ENCODE measurements at places on chromosomes 3 and 15.

GRCh38 chr3:99839613-99840012 is 22.0 kb downstream of the CMSS1 start:
- no peak for DNase-seq

DNA sequence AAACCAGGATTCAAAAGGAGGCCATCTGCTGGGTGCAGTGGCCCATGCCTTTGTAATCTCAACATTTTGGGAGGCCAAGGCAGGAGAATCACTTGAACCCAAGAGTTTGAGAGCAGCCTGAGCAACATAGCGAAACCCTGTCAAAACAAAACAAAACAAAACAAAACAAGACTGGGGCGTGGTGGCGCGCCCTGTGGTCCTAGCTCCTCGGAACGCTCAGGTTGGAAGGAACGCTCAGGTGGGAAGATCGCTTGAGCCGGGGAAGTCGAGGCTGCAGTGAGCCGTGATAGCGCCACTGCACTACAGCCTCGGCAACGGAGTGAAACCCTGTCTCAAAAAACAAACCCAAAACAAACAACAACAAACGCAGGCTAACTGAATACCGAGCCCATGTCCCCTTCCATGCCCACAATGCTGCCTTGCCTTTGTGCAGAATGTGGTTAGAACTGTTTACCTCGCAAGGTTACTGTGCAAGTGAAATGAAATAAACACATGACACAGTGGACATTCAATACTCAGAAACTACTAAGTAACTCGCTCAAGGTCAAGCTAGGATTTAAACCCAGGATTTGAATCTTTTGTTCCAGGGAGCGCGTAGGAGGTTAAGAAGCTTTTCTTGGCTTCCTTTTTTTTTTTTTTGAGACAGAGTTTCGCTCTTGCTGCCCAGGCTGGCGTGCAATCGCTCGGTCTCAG is 766 bp upstream of the EMC4 start:
- DNase-seq, result no peak

DNA sequence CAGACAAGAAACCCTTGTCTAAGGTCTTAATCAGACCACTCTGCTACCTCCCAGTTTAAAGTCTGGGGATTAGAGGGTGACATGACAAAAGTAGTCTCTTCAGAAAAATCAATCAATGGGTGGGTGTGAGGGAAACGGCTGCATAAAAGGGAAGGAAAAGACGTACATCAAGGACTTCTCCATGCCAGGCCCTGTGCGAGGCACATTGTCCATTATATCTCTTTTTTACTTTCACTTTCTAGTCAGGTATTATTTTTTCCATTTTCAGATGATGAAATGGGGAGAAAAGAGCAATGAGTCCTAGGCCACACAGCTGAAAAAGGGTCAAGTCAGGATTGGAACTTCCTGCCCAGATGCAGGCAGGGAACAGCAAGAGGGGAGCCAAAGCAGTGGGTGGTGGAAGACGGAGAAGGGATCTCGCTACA is 4.6 kb upstream of the CX3CR1 start:
- DNase-seq, result no peak

DNA sequence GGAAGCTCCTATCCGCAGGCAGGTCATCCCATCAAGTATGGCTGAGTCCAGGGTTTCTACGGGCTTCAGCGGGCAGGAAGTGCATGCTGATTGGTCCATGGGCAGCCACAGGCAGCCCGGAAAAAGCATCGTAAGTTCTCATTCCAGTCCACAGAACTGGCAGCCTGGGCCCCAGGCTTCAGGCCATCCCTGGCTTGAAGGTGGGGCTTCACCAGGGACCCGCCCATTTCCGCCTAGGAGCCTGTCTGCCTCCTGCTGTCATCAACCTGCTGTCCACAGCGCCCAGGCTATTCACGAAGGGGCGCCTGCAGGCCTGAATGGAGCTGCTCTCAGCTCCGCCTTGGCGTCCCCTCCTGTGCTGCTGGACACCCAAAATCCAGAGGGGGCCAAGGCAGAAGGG is 13.9 kb downstream of the PCYT1A start:
- DNase-seq, result no peak

GRCh38 chr3:194268654-194269512 is 82.2 kb downstream of the CPN2 start:
- no peak for DNase-seq

- DNase-seq, result no peak
Observed at GRCh38 chr15:38401701-38402100, 52.2 kb upstream of the FAM98B start.

- DNase-seq, result no peak
Observed at GRCh38 chr15:65769482-65769881, 22.6 kb downstream of the DENND4A start.

DNA sequence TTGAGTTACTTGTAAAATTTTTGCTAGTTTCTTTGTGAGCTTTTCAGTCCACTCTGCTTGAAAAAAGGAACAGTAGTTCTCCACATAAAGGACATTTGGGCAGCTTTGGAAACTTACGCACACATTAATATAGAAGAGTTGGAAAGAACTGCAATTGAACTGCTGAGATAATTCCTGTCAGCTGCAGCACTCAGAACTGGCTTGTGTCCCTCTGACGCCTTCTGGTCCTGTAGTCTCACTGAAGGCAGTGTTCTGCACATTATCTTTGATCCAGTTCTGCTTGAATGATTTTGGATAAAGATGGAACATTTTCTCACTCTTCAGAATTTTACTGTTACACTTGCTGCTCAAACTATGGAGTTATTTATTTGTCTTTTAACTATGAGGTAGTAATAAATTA is 901.9 kb downstream of the OTOL1 start:
- DNase-seq, result no peak

- DNase-seq, result no peak
Observed at GRCh38 chr3:182795389-182795782, 2.1 kb downstream of the ATP11B start.

DNA sequence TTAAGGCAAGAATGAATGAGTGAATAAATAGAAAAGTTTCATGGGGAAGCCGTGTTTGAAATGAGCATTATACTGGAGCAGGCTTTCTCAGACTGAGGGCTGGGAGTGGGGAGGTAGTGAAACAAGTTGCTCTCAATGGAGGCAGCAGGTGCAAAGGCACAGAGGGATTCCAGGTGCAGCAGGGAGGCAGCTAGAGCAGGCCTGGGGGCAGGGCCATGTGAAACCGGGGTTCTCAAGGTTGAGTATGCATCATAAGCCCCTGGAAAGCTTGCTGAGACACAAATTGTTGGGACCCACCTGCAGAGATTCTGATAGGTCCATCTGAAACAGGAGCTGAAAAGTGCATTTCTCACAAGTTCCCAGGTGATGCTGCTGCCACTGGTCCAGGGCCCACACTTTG is 45.3 kb downstream of the BFSP2 start:
- DNase-seq, result no peak

DNA sequence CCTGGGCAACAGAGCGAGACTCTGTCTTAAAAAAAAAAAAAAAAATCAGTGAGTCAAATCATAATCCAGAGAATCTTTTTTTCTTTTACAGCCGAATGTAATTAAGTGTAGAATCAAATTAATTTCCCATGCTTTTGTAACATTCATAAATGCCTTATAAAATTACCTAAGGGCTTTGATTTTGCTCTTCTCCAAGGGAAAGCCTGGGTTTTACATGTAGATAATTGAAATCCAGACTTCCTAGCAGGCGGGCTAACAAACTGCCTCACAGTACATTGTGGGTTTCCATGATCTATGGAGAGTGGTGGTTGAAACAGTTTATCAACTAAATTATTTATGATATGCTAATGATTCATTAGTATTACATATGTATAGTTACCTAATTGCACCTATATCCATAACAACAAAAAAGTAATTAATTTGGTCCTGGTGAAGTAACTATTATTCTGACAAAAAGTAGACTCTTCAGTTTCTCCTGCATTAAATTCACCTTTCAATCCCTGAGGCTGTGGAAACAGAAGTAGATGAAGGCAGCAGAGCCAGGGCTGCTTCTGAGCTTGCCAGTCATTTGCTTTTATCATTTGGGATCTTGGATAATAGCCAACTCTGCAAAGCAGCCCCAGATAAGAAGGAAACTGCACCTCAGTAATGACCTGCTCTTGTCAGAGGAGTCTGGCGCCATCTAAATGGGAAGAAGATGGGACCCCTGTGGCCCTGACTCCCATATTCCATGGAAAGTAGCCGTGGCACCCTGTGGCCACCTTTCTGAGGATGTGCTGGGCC is 9.5 kb downstream of the CCR9 start:
- no peak for DNase-seq

Data from fibroblast of skin of left biceps (primary cell).